NCI-H226 (cell line): ENCODE measurements at places on chromosomes 7 and 10.
A peak's percentile ranks its signal among the peaks of the same experiment; 100 is the strongest.

DNA sequence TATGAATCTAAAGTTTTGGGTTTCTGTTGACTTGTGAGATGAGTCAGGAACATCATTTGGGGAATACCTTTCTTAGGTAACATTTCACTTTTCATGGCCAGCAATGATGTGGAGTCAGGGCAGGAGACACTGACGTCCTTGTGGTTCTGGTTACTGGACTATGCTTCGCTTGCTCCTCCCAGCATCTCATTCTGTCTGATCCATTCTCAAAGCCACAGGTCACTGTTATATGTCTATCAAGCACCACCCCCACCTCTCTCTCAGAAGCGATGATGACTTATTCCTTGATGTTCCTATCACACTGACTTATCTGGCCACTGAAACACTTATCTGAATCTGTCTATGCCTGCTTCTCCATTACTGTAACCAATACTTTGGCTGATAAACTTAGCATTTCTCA, 51.6 kb downstream of the TES start:
- no peak for DNase-seq

DNA sequence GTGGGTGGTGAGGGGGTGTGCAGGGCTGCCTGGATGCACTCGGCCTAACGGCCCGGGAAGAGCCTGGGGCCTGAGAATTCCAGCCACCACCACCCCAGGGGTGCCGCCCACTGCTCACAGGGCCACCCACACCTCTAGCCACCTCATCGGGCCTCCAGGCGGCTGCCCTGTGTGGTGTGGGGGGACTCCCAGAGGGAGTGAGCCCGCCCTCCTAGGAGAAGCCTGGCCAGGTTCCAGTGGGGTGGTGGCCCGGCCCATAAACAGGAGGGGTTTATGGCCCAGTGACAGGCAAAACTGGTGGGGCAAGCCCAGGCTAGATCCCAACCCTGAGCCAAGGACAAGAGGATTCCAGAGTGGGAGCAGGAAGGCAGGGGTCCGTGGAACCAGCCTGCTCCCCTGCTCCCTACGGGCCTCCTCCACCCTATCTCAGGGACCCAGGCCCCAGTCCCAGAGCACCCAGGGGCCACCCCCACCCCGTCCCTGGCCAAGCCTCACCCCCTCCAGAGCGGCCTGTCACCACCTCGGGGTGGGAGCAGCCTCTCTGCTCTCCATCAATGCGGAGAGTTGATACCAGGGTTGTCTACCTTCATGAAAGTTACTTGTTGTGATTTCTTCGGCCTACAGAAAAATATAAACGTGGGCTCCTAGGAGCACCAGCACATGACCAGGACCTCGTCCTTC, 20.2 kb upstream of the PDGFA start:
- DNase-seq, result peak; percentile 100

DNA sequence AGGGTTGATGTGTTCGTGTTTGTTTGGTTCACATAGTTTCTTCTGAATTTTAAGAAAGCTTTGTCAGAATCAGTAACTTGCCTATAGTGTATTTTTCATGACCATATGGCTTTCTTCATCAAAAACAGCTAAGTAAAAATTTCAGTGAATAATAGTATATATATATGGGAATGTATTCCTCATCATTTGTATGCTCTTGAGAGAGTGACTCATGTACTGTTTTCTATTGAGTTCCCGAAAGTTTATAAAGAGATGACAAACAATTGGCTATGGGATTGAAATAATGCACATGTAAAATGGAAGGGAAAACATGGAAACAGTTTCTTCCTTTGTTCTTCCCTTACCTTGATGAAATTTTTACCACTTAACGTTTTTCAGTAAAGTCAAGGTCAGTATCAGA, 56.4 kb downstream of the KAT6B start:
- DNase-seq, result no peak

DNA sequence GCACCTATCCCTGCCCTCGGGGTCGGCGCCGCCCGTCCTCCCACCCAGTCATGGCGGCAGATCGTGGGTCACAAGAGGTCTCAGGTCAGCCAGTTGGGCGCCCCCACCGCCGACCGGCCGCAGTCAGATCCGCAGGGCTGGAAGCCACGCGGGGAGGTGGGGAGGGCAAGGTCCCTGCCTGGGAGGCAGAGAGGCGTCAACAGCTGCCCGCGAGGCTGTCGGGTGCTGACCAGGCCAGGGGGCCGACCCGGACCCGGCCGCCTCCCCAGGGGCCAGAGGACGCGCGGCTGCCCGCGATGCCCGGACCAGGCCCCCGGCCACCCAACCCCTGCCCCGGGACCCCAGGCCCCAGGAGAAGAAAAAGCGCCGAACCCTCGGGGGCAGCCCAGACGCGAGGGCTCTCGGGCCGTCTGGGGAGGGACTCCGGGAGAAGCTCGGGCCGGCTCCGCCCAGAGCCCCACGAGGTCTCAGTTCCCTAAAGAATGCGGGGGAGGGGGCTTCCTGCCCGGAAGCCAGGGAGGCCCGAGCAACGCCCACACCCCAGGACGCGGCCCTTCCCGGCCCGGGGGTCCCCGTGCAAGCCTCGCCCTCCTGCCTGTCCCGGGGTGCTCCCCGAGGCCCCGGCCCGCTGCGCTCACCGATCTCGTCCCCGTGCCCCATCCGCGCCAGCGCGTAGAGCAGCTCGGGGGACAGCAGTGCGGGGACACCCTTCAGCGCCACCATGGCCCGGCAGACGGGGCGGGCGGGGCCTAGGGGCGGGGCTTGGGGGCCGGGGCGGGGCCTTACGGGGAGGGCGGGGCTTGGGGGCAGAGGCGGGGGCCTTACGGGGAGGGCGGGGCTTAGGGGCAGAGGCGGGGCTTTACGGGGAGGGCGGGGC, at the start of gene FUOM:
FUOM (minus strand) TSS at position 735 of the 877 bp plus-strand sequence; CDS start at position 723, 12 bp downstream.
- DNase-seq, result no peak

DNA sequence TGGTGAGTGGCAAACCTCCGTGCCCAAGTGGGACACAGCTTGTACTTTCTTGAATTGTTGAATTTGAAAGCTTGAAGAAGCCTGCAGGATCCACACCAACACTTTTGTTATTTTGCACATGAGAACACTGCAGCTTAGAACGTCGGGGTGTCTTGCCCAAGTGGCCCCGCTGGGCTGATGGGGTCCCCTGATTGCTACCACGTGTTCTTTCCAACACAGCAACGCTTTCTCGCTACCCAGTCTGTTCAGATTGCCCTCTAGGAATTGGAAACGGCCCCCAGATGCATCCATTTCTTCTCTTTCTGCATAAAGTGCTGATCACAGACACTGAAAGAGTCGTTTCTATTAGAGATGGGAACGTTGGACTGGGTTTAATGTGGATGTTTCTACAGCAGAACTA, 268.5 kb downstream of the ADARB2 start:
- no peak for DNase-seq

DNA sequence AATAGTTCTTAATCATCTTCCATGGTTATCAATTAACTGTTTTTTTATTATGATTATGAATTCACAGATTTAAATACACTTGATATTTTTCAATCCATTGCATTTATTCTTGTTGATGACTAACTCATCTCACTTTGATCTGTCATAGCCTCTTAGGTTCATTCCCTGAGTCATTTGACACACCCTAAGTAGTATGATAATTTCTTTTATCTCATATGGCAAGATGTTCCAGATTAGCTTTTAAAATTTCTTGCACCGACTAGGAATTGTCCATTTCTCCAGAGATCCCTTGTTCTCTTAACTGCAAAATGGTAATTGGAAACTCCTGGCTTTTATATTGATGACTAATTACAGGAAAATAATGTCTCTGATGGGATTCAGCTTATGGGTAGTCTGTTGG, 87.6 kb upstream of the CCDC6 start:
- DNase-seq, result no peak

- DNase-seq, result no peak
These were observed 101.2 kb downstream of the MKX start for GRCh38 chr10:27644307-27644939.

- DNase-seq, result no peak
These were observed 1.8 kb downstream of the PGAM2 start for GRCh38 chr7:44063547-44063893.

- DNase-seq, result peak; percentile 7
These were observed 73.2 kb downstream of the INHBA start for GRCh38 chr7:41629711-41630111.

GRCh38 chr10:90403211-90404000, 454.4 kb downstream of the HTR7 start:
- DNase-seq, result no peak

GRCh38 chr10:73576178-73576889, 14.8 kb downstream of the USP54 start:
- no peak for DNase-seq

- DNase-seq, result no peak
These were observed 27.9 kb upstream of the CUL1 start for GRCh38 chr7:148670807-148671206.

DNA sequence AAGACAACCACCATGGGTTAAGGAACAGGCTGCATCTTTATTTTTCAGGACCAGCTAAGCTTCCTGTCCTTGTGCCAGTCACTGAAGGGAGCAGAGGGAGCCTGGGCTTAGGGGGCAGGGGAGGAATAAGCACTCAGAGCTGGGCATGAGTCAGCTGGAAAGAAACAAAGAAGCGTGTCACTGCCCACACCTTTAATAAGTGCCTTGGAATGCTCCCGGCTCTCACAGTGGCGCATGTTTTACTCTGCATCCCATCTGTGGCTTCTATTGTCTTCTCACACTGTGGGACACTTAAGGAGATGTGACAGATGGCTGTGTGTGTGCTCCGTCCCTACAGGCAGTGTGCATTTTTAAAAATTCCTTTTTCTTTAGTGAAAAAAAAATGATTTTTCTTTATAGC, 71.7 kb downstream of the MTURN start:
- peak; percentile 84 for DNase-seq

DNA sequence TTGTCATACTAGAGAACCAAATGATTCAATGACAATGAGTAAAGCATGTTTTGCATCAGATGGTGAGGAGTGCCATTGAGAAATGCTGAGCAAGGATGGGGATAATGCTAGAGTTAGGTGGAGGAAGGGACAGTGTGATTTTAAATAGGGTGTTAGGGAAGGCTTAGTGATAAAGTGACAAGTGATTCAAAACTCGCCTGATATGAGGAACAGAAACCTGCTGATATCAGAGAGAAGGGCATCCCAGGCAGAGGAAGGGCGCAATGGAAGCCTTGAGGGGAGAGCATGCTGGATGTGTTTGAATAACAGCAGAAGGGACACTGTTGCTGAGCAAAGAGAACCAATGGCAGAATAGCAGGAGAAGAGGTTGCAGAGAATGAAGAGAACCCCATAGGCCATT, 196.2 kb downstream of the NRG3 start:
- no peak for DNase-seq

DNA sequence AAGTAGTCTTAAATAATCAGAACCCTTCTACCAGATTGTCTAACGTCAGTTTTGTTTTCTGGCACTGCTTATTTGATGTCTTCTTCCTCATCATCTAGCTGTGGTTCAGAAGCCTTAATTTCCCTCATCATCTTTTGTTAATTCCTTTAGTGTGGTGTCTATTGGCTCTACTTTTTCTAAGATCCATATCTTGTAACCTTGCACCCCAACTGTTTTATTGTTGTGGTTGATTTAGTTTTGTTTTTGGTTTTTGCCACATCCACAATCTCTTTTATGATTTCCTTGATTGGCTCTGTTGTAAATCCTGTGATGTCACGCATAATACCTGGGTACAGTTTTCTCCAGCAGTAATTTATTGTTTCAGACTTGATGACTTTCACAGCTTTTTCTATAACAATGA, 463.5 kb upstream of the TEX47 start:
- no peak for DNase-seq

DNA sequence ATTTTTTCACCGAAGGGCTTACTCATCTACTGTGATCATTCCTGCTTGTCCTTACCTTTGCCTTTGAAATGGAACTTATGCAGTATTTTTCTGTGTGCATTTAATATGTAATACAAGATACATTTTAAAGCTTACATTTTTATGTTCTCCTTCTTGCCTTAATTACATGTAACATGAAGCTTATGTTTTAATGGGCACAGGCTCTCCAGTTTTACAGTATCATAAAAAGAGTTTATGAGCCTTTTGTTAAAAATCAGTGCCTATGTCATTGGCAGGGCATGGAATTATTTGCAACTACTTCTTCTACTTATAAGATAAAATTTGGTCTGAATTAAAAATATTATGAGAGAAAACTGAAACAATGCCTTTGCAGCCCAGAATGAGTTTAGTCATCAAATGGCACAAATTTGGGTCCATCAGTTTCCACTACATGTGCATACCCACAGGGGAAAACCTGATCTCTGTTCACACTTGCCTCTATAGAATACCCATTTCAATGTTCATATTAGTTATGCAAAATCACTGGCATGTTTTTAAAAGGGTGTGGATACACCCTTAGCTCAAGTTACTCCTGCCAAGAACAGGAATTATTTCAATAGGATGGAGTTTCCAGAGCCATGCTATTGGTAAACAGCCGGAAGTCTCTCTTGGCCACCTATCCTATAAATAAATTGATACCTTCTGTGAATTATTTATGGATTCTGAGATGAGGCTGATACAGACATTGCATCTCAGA, 27.9 kb upstream of the WNT16 start:
- DNase-seq, result no peak

GRCh38 chr10:94443047-94443446, 40.7 kb downstream of the TBC1D12 start:
- DNase-seq, result no peak

- no peak for DNase-seq
These were observed 293.5 kb upstream of the IGFBP3 start for GRCh38 chr7:46214526-46214925.

GRCh38 chr7:152403726-152404125, 32.1 kb downstream of the KMT2C start:
- DNase-seq, result no peak
